ENCODE measurements at places on chromosomes 12 and 14. TPM values are rescaled to one million over a fixed set of nuclear protein-coding genes. Genes with fewer than 3 reads are reported as not detected.

- no peak for DNase-seq
Observed at GRCh38 chr12:132736913-132737312, 24.7 kb downstream of the ANKLE2 start.

- DNase-seq, result no peak
Observed at GRCh38 chr12:111361717-111362576, 6.9 kb downstream of the PHETA1 start.

GRCh38 chr12:25942709-25943108, 15.8 kb upstream of the RASSF8 start:
- DNase-seq, result peak; percentile 7

- no peak for DNase-seq
Observed at GRCh38 chr12:89454080-89454848, 70.3 kb downstream of the GALNT4 start.

DNA sequence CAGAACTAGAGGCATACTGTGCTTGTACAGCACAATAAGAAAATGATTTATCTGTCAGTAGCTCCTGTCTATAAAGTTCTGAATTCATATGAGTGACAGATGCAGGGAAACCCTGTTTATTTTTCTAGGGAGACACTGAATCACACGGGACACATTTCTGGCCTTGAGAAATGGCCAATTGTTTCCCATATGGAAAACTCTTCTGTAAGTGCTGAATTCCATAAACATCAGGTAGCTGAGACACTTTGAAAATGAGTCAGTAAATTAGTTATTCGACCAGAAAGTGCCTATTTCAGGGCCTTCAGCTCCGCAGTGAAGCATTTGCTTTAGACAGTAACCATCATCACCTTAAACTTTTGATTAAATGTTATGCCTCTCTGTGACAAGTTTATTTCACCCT, 184.4 kb downstream of the TMEM132D start:
- no peak for DNase-seq

- peak; percentile 17 for DNase-seq
Observed at GRCh38 chr14:65496178-65496993, 83.9 kb downstream of the FUT8 start.

PROX2 gene
- not detected for total RNA-seq

KCNJ8 gene
- 13.9 TPM for total RNA-seq

INHBE gene
- 0.90 TPM for total RNA-seq

All from IMR-90 (cell line).